ENCODE measurements at places on chromosomes 3 and 15. TPM values are rescaled to one million over a fixed set of nuclear protein-coding genes. Genes with fewer than 3 reads are reported as not detected.

LARP6 gene
- total RNA-seq: not detected

ANKUB1 gene
- not detected for total RNA-seq

PBRM1 gene
- total RNA-seq: 68.8 TPM

STRC gene
- total RNA-seq: 0.32 TPM

SLC6A11 gene
- total RNA-seq: not detected

CTXND1 gene
- total RNA-seq: not detected

Measured in activated T-helper 1 cell treated with anti-CD3 and anti-CD28 coated beads, Interleukin-12 subunit alpha, Interleukin-12 subunit beta, Interleukin-2, Interleukin-4 antibody, amounts not matched to agents 30 ng/mL and 10 ng/mL and 1 ng/mL, durations not matched to agents 14 hours and 24 hours and 36 hours (primary cell).